ENCODE measurements at places on chromosomes 1 and 21. TPM values are rescaled to one million over a fixed set of nuclear protein-coding genes. Genes with fewer than 3 reads are reported as not detected.

The CLEC20A gene
- not detected for total RNA-seq

The LCE1B gene
- total RNA-seq, result not detected

The LCE1F gene
- not detected for total RNA-seq

The C1orf87 gene
- total RNA-seq, result not detected

The ZNF593OS gene
- total RNA-seq, result not detected

The LAMC2 gene
- total RNA-seq, result not detected

The CD34 gene
- not detected for total RNA-seq

The PRAMEF13 gene
- total RNA-seq, result not detected

The RCSD1 gene
- 145 TPM for total RNA-seq

The SELP gene
- total RNA-seq, result 0.13 TPM

The IL12RB2 gene
- 19.6 TPM for total RNA-seq

The TNFSF4 gene
- 5.1 TPM for total RNA-seq

The SYTL1 gene
- 83.1 TPM for total RNA-seq

The ITGB2 gene
- total RNA-seq, result 530 TPM

All from activated CD8-positive, alpha-beta T cell treated with anti-CD3 and anti-CD28 coated beads, Interleukin-2, amount 10 ng/mL, durations not matched to agents 7 days and 5 days (primary cell).